ENCODE measurements at places on chromosomes 11 and 22. TPM values are rescaled to one million over a fixed set of nuclear protein-coding genes. Genes with fewer than 3 reads are reported as not detected.

Gene MS4A6A
- 16.1 TPM for polyA plus RNA-seq

Gene FADD
- 16.4 TPM for polyA plus RNA-seq

Gene MYO7A
- 1.9 TPM for polyA plus RNA-seq

Gene GAL
- polyA plus RNA-seq, result 0.42 TPM

Gene IGSF9B
- polyA plus RNA-seq, result 6.4 TPM

Gene DMC1
- polyA plus RNA-seq, result 5.3 TPM

Gene CEP126
- polyA plus RNA-seq, result 3.8 TPM

Gene SYCE3
- polyA plus RNA-seq, result not detected

Gene CFAP300
- polyA plus RNA-seq, result 6.2 TPM

- no peak for DNase-seq
These were observed 35.0 kb upstream of the EHF start for GRCh38 chr11:34585735-34586487.

- DNase-seq, result no peak
These were observed 64.0 kb downstream of the SLC22A12 start for GRCh38 chr11:64654958-64655541.

DNA sequence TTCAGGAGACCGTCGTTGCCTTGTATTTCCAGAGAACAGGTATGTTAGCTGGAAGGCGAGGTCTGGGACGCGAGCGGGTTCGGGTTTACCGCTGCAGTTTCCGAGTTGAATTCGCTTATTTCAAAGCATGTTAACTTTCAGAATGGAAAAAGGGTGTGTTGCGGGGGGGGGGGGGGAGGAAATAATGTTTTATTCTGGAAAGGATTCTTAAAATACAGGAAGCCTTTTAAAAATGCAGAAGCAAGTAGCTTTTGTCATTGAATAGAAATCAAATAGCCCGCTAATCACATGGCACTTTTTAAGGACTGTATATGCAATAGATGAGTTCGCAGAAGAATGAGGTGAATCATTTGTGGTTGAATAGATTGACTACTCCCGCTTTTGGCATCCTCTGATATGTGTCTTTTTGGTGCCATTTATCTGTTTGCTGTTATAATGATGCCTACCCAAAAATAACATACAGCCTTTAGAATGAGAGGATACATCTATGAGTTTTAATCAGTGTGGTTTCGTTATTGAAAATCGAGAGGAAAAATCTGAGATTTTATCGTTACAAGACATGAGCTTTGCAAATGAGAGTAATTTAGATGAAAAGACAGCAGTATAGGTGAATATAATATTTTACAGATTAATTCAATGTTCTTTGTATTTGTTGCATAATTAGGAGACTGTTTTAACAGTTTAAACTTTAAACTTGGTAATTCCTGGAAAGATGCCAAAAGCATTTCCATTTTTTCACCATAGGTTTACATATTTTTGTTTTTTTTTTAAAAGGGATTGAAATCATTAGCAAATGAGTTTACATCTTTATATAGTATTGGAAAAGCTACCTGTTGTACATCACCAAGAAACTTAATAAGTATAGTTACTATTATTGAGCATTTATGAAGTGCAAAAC lies 1.7 kb downstream of the PDE3B start:
- no peak for DNase-seq

DNA sequence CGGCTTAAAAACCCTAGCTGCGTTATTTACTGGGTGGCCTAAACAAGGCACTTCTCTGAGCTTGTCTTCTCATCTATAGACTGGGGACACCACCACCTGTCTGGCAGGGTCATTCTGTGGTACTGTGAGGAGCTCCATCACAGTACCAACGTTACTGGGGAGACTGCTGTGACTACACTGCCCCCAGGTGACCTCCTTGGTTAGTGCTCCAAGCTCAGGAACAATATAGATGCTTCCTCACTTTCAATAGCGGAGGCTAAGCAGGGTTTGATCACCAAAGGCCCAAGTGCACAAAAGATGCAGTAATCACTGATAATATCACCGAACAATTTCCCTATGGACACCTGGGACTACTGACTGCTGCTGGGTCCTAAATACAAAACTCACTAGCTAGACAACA lies 18.8 kb downstream of the PRPF19 start:
- no peak for DNase-seq

DNA sequence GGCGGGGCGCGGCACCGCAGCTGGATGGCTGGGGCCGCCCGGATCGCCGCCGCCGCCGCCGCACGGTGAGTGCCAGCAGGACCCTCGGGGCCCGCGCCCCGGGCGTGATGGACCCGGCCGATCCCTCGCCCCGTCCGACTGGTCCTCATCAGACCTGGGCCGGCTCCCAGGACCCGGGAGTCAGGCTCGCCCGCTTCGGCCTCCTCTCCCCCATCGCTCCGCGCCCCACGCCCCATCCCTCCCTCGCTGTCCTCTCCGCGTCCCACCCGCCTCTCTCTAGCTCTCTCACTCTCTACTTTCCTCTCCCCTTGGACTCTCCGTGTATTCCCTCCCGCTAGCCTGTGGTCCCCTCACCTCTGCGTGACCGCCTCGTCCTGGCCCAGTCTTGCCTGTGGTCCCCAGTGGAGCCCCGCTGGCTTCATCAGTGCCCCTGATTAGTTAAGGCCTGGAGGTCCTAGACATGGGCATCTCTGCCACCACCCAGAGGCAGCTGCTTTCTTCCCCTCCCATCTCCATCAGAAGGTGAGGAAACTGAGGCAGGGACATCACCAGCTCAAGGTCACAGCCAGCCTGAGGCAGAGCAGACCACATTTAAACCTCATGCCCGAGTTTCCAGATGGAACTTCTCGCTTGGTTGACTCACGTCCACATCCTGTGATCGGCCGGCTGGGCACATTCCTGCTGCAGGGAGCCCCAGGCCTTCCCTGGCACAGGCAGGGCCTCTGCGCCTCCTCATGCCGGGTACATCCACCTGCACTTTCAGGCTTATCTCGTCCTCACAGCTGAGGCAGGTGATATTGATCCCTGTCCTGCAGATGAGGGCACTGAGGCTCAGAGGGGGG lies 429 bp downstream of the SLC39A13 start:
- peak; percentile 57 for DNase-seq

GRCh38 chr11:120900643-120901042 lies 123.3 kb upstream of the TBCEL start:
- DNase-seq, result no peak

DNA sequence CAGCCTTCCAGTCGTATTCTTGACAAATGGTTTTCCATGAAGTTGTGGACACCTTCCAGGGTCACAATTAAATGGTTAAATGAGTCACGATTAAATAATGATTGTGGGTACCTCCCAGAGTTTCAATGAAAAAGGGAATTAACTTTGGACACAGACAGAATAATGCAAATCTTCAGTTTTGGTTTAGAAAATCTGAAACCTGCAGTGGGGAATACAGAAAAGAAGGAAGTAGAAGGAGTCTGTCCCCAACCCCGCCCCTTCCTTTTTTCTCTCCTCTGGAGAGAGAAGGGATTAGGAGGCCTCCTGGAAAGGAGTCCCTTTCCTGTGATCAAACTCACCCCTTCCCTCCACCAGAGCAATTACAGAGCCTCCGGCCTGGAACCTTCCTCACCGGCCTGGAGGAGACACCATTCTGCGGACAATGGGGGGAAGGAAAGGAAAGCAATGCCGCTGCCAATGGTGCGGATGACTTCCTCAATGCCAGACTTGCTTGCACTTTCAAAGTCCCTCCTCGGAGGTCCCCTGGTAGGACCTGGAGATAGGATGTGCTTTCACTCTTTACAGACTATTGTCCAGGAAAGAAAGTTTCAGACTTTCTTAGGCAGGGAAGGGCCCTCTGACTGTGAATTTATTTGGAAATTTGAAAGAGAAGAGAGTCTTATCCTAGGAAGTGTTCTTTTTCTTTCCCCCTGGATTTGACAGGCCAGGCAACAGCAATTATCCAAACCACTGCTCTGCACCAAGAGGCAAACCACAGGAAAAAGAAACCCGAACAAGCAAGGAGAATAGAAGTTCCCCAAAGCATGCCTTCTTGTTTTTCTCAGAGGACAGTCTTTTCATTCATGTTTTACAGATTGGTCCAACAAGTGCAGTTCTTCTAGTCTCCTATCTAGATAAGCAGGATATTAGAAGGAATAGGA lies 86.8 kb downstream of the PTPRJ start:
- DNase-seq, result no peak

- DNase-seq, result no peak
These were observed 123.6 kb downstream of the ABTB2 start for GRCh38 chr11:34234086-34234740.

DNA sequence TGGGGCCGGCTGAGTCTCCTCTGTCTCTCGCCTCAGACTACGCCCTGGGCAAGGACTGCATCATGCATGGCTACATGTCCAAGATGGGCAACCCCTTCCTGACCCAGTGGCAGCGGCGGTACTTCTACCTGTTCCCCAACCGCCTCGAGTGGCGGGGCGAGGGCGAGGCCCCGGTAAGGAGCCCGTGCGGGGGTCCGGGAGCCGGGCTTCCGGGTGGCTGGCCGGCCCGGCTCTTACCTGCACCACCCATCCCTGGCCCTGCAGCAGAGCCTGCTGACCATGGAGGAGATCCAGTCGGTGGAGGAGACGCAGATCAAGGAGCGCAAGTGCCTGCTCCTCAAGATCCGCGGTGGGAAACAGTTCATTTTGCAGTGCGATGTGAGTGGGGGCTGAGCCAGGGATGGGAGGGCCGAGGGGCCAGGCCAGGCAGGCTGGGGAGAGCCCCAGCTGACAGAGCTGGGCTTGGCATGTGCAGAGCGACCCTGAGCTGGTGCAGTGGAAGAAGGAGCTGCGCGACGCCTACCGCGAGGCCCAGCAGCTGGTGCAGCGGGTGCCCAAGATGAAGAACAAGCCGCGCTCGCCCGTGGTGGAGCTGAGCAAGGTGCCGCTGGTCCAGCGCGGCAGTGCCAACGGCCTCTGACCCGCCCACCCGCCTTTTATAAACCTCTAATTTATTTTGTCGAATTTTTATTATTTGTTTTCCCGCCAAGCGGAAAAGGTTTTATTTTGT lies 4.1 kb upstream of the ANKRD13D start:
- no peak for DNase-seq

GRCh38 chr22:43326331-43327156 lies 16.6 kb downstream of the SCUBE1 start:
- no peak for DNase-seq

GRCh38 chr11:125289419-125290098 lies 125.0 kb downstream of the PKNOX2 start:
- no peak for DNase-seq

DNA sequence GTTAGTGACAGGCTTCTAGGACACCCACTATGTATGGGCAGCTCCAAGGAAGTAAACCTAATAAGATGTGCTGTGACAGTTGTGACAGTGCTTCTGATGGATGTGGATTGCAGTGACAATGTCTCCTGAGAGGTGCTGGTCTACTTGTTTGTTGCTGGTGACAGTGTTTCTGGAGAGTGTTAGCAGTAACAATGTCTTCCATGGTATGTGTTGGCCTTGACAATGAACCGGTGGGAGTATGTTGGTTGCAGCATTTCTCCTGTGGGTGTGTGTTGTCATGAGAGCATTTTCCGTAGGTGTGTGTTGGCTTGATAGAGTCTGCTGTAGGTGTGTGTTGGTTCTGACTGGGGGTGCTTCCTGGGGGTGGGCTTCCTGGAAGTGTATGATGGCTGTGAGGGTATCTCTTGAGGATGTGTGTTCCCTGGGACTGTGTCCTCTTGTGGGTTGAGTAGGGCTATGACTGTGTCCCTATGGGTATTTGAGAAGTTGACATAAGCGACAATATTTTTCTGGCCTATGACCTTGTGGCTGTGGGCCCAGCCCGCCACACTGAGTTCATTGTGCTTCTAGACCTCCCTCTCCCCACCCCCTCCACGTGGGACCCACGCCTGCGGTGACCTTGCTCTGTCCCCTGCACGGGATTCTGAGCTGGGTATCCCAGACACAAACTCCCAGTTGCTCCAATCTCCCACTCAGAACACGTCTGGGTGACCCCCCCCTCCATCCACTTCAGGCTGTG lies 1.2 kb downstream of the DCHS1 start:
- DNase-seq, result no peak

GRCh38 chr11:57680552-57680874 lies 12.6 kb downstream of the ZDHHC5 start:
- no peak for DNase-seq

- DNase-seq, result no peak
These were observed 188.9 kb downstream of the BRD1 start for GRCh38 chr22:49638788-49639187.

- DNase-seq, result no peak
These were observed 846.4 kb downstream of the DLG2 start for GRCh38 chr11:84780689-84781293.

- DNase-seq, result peak; percentile 90
These were observed at the start of gene ARHGEF12 for GRCh38 chr11:120335908-120336640. TSS of gene ARHGEF12 (plus strand) at chr11:120336413. CDS start at chr11:120337244, 831 bp downstream.

DNA sequence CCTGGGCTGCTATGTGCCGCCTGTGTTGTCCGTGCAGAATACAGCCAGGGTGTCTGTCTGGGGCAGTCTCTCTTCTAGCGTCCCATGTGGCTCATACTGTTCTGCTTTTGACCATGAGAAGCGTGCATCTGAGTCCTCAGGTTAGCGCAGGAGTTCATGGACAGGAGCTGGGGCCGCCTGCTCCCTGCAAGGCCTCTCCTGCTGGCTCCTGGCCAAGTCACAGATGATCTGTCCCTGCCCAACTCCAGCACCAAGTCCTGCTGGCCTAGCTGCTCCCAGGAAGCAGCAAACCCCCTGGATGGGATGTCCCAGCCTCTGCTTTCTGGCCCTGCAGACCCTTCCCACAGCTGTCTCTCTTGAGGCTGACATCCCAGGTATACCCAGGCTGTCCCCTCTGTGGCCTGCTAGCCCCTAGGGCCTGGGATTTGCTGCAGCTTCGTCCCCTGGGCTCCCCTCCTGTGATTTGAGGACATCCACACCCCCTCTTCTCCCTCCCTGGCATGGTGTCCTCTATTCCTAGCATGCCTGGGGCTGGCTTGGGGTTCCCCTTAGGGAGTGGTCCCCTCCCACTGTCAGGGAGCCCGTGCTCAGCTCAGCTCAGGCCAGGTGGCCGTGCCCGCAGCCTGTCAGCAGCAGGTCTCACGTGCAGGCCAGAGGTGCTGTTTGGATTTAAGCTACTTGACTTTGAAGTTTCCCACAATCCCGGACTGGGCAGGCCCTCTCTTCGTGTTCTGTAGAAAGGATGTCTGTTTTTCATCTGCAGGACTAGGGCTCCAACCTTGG lies 17.8 kb downstream of the PRR5 start:
- no peak for DNase-seq

DNA sequence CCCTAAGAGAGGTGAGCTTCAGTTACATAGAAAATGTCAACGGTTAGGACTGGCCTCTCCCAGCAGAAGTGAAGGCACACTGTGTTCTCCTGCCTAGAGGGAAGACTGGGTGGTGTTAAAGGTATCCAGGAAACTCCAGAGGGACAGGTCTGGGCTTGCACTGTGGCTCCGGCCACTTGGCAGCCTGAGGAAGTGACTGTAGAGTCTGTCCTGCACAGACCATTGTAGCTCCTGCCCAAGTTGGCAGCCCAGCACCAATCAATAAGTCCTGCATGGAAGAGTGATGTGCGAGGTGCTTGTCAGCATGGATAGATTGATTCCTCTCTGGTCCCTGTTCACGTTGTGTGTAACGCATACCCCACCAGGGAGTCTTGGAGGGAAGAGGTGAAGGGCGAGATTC lies 284.8 kb downstream of the TENM4 start:
- no peak for DNase-seq

GRCh38 chr11:94938095-94939055 lies 35.0 kb downstream of the CWC15 start:
- no peak for DNase-seq

- no peak for DNase-seq
These were observed 49.9 kb downstream of the TRAF6 start for GRCh38 chr11:36460220-36460619.

Measured in right renal pelvis (tissue), 4 donors.